BE2C (cell line): ENCODE measurements at places on chromosomes 4 and X.

DNA sequence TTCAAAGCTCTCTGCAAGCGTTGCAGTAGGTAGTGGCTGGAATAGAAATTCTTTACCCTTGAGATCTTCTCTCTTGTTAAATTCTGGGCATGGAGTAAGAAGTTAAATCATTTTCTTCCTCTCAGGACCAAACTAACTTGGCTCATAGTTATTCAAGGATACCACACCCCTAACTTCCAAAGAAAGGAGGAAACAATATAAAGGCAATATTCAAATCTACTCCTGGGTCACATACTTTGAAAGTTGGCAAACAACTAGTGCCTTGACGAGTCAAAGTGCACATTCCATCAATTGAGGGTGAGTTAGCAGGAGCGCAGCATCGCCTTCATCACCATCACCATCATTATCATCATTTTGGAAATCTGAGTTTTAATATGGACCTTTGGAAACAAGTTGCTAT is 20.4 kb upstream of the KIT start:
- no peak for DNase-seq

DNA sequence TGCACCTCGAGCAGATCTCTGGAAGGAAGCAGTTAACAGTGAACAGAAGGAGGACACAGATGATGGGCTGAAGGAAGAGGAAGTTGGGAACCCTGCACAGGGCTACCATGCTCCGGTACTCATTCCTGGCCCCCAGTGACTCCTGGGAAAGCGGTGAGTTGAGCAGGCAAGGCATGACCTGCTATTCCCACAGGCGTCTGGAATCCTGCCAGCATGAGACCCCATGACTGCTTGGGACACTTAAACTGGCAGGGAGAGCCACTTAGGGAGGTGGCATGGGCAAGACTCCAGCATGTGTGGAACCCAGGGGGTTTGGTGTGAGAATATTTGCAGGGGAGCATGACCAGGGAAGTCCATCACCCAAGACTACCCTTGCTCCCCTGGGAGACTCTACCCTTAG is 1056.4 kb upstream of the POU3F4 start:
- DNase-seq, result no peak

DNA sequence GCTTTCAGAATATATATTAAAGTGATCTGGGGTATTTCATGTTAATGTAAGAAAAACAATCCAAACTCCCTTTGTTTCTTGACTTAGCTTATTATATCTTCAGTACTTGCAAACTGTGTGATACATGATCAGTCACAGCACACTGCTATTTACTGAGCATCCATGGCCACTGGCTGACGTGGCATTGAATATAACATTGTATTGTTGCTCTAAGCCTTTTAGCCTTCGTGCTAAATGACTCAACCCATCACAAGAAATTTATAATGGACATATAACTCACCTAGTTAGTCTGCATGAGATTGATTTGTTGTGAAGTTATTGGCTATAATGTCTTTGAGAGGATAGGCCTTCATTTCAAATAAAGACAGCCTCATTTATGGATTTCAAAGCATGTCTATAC is 642.6 kb downstream of the IL1RAPL1 start:
- DNase-seq, result no peak

DNA sequence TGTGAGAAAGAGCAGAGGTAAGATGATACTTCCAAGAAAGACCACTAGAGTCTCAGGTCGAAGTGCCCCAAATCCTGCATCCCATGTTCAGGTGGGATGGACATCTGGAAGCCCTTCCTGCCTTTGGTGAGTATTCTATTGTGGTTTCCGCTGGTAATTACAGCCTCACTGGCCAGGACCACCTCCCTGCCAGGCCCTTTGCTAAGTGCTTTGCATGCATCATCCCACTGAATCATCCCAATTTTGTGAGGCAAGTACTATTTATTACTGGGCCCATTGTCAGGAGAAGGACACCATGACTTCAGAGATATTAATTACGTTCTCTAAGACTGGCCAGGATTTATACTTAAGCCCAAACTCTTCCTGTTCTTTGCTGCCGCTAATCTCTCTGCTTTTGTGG is 10.7 kb upstream of the PASD1 start:
- DNase-seq, result no peak

- no peak for DNase-seq
Observed at GRCh38 chrX:44822601-44823000, 21.2 kb upstream of the DUSP21 start.

DNA sequence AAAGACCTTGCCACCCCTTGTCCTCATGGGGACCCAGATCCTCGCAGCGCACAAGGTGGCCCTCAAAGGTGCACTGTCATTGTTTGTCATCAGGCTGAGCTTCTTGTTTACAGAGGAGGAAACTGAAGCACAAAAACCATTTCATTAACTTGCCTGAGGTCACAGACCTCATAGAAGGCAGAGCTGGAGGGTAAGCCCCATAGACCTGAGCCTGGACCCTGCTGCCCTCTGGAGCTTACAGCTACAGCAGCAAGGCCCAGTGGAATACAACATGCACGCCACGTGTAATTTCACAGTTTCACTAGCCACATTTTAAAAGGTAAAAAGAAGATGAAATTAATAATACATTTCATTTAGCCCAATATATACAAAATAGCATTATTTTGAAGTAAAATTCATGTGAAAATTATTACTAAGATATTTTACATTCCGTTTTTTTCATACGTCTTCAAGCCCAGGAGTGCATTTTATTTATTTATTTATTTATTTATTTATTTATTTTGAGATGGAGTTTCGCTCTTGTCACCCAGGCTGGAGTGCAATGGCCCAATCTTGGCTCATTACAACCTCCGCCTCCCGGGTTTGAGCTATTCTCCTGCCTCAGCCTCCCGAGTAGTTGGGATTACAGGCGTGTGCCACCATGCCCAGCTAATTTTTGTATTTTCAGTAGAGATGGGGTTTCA is 8.8 kb downstream of the JAKMIP1 start:
- DNase-seq, result no peak

DNA sequence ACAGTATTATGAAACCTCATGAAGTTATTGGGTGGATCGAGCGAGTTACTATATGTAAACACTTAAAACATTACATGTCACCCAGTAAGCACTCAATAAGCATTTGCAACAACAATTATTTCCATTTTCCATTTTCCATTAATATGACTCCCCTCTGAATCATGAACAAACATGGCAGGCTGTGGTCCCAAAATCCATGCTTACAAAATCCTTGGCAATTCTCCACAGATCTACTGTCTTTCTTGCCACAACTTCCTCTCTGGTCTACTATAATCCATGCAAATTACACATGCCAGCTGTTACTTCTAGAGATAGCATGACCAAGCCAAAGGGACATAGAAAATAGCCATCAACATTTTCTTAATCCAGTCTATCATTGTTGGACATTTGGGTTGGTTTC is 22.0 kb downstream of the ASB11 start:
- no peak for DNase-seq

DNA sequence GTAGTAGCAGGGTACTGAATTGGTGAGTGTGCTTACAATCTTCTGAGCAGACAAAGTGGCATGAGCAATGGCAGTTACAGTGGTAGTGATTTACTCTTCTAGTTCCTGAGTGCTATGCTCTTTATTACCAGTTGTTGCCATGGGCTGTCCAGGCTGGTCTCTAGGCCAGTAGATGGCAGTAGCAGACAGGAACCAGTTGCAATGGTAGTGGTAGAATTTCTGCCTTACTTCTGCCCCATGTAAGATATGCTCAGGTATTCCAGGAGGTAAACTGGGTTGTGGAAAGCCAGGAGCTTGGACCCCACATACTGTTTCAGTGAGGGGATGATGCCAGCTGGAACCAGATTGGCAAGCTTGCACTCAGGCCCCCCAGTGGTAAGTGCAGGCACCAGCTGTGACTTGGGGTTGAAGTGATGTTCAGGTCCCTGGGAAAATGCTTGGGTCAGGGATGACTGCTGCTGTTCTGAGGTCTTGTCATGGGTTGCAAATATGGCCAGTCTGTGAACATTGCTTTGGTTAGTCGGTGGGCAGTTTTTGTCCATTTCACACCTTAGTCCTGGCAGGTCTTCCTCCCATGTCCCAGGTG is 63.0 kb upstream of the ZXDB start:
- DNase-seq, result peak; percentile 11

DNA sequence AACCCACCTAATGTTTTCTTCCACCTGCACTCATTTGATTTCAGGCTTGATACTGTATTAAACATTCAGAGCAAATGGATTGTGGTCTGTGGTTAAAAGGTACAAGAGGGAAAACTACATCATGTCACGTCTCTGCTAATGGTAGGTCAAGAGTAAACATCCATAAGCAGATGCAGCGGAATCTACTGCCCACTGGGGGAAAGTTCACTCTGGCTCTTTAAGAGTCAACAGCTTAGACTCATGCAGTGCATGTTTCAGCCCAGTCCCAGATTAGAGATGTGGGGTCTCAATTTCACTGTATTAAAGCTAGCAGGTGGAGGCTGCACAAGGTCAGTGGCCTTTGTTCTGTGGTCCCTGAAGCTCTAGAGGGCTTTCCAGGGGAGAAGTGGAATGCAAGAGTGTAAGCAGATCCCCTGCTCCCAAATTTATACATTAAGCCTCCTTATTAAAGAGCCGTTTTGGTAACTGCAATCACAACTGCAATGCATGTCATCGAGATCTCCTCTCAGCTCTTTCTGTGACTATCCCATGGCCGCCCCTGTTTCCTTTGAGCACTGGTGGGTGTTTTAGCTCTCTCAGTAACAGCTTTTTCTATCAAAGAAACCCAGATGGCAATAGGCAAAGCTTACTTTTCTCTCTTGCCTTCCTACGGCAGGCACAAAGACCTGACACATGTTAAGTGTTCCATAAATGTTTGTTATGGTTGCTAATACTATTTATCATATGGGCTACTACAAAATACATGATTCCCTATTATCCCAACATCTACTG is 53.4 kb downstream of the LDB2 start:
- no peak for DNase-seq

- DNase-seq, result no peak
Observed at GRCh38 chr4:158865520-158866177, 96.8 kb downstream of the FNIP2 start.

DNA sequence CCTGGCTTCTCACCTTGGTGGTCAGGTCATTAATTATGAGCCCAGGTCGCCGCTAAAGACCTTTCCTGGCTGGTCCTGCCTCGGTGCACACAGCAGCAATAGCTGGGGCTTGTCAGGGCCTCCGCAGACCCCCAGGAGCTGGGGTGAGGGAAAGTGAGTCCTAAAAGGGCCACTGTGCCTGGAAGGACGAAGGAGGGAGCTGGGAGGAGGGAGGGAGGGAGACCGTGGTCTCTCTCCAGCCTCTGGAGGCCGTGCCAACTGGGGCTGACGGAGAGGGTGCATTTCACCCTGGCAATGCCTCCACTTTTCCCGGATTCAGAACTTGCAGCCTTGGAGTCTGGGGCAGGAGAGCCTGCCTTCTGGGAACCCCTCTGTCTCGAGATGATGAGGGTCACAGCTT is 60.4 kb downstream of the CRLF2 start:
- DNase-seq, result no peak

- DNase-seq, result no peak
Observed at GRCh38 chrX:17380221-17380620, 5.2 kb downstream of the NHS start.

DNA sequence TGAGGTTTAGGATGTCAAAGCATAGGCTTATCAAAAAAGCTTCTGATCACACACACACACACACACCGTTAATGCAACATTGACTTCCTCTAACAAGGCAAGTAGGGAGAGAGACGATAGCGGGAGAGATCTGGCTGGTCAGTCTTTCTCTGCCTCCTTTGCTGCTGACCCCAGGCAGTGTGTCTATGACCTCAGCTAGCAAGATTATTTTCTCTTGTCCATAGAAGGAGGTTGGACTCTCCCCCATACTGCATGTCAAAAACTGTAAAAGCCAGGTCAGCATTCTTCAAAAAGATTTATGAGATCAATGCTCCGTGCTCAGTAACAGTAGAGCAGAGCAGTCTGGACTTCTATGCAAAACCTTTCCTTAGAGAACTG is 63.5 kb upstream of the PGM2 start:
- no peak for DNase-seq

DNA sequence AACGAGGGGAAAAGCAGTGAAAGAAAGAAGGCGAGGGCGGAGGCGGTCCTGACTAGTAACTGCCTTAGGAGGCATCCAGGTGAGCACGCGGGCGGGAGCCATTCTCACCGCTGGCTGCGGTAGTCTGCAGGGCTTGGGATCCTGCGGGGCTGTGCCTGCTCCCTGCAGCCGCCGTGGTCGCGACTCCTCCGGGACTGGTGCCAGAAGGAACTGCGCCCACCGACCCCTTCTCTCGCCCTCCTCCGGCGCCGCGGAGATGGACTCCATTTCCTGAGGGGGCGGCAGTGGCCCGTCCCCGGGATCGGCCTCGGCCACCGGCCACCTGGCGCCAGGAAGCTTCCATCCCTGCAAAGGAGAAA is 543 bp downstream of the NFXL1 start:
- DNase-seq, result peak; percentile 36

GRCh38 chr4:20680736-20681135 is 19.5 kb upstream of the PACRGL start:
- no peak for DNase-seq

GRCh38 chr4:75004755-75005668 is 72.1 kb downstream of the PARM1 start:
- DNase-seq, result no peak

- no peak for DNase-seq
Observed at GRCh38 chr4:148044912-148045352, 313.0 kb downstream of the ARHGAP10 start.

GRCh38 chr4:77190053-77190452 is 33.0 kb downstream of the CCNG2 start:
- no peak for DNase-seq

DNA sequence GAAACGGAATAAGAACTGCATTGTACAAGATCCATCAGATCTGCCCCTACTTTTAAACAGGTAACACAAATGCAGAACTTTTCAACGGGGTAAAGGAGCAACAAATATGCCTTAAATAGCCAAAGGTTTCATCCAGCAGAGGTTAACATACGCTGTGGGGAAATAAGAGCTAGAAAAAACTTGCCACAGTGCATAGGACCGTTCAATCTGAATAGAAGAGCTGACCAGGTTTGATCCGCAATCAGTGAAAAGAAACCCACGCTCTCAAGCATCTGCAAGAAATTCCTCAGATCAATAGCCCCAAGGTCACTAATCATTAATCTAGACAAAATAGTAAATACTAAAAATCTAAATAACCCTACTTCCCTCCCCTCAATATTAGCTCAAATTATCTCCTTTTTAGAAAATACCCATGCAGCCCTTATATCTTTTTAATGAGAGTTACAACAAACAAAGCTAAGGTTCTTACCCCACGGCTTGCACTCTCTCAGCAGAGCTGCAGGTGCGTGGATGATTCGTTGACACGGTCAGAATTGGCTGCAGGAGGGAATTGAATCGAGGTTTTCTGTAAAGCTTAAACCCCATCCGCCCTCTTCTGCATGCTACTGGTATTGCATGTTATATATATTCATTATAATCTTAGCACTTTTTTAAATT is at the start of gene TLR10:
TSS of gene TLR10 (minus strand) at position 539 of the 657 bp plus-strand sequence. CDS start 7,400 bp downstream, outside the sequence.
- peak; percentile 55 for DNase-seq

DNA sequence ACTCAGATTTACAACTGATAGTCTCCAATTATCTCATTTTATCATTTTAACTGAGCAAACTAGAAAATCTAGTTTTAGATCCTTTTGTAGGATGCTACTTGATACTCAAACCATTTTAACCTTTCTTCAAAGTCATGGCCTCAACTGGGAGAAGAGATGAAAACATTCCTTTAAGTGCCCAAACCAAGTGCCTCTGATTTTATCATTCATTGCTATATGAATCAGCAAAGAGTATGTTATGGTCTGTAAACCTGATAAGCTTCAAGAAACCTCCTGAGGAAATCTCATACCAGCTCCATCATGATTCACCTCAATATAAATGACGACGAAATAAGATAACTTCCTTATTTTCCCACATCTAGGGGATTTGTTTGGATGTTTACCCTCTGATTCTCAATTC is 119.9 kb downstream of the FAM13A start:
- DNase-seq, result no peak
